ENCODE measurements at places on chromosomes 7 and 10.

DNA sequence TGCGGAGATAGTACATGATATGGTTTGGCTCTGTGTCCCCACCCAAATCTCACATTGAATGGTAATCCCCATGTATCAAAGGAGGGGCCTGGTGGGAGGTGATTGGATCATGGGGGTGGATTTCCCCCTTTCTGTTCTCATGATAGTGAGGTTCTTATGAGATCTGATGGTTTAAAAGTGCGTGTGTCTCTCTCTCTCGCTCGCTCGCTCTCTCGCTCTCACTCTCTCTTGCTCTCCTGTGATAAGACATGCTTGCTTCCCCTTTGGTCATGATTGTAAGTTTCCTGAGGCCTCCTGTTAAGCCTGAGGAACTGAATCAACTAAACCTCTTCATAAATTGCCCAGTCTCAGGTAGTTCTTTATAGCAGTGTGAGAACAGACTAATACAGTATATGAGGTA, 171.9 kb downstream of the NSUN6 start:
- DNase-seq: no peak

DNA sequence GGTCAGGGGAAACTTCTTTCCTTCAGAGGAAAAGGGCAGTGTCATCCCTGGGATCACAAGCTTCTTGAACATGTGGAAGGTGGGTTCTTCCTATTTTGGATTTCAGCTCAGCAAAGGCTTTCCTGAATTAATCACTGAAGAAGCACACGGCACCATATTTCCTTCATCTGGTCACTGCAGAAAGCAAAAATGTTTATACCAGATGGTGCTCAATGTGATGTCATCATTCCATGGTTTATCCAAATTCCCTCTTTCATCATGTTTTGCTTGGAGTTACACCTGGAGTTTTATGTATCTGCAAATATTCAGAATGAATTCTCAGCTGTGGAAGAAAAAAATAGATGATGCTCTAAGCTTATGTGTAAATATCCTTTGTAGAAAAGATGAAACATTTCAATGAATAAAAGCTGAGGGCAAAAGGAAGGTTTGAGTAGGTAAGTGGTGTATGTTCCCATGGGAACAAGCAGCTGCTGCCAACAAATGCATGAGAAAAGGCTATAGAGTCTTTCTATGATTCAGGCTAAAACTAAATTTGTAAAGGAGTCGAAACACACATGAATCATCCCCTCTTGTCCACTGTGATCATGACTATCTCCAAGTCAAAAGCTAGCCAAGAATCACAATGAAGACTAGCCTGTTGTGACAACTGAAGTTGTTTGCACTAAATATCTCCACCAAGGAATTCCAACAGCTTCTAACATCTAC, 26.9 kb upstream of the BPGM start:
- DNase-seq: peak; percentile 90

DNA sequence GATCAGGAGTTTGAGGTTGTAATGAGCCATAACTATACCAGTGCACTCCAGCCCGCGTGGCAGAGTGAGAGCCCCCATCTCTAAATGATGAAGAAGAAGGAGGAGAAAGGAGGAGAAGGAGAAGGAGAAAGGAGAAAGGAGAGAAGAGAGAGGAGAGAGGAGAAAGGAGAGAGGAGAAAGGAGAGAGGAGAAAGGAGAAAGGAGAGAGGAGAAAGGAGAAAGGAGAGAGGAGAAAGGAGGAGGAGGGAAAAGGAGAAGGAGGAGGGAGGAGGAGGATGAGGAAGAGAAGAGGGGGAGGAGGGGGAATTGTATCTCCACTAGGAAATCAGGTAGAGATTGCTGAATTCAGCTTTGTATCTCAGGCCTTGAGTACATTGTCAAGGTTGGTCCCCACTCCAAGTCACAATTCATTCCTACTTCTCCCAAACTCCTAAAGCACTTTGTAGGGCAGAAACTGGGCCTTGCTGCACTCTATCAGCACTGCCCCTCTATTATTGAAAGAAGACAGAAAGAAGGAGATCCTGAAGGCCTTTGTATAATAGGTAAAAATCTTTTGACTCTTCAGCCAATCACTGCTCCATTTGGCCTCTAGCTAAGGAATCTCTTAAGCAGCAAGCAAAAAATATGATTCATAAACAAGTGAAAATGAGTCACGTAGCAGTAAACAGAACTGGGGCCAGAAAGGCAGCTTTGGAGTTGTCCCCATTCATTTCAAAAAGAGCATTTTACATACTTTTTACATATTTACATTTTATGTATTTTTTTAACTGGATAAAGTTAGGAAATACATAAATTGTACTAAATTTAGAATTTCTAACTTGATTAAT, 178.0 kb downstream of the IMMP2L start:
- DNase-seq: peak; percentile 23

- no peak for DNase-seq
These were observed 160.6 kb downstream of the SEC23IP start for GRCh38 chr10:120052964-120053702.

GRCh38 chr10:78331391-78331922, 297.8 kb downstream of the RPS24 start:
- peak; percentile 67 for DNase-seq

Measured in fibroblast of upper back skin (primary cell).